ENCODE measurements at places on chromosomes 12 and 14.

GRCh38 chr12:93315907-93316622 is 61.7 kb upstream of the NUDT4 start:
- no peak for DNase-seq

DNA sequence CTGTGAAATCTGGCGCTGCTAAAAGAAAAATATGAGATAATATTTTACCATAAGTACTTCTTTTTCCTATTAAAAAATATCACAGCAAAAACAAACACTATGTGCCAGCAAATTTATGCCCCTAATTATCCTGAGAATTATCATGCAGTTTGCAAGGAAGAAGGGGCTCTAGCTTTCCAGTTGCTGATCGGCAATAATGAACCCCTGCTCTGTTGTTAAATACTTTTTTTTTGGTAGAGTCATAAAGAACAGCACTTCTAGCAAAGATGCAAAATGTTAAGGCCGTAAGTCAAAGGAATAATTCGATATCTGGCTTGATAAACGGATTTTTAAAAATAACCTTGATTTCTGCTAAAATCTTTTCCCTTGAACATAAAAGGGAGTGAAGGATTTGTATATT is 108.9 kb downstream of the PDE3A start:
- DNase-seq, result no peak

GRCh38 chr12:121448771-121449315 is 48.9 kb downstream of the RNF34 start:
- DNase-seq, result no peak

DNA sequence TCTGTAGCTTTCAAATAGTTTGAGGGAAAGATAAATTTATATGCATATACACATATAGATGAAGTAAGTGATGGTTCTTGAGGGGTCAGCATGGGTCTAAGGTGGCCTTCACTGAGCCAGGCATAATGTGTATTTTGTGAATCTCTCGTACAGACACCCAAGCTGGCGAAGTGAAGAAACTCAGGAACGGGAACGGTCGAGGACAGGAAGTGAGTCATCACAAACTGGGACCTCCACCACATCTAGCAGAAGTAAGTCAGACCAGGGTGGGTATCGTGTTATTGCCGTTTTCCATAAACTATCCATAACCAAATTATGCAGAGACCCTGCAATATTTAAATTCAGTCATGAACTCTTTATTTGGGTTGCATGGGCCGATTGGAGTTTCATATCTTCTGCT is 15.4 kb upstream of the TNS2 start:
- DNase-seq, result no peak

DNA sequence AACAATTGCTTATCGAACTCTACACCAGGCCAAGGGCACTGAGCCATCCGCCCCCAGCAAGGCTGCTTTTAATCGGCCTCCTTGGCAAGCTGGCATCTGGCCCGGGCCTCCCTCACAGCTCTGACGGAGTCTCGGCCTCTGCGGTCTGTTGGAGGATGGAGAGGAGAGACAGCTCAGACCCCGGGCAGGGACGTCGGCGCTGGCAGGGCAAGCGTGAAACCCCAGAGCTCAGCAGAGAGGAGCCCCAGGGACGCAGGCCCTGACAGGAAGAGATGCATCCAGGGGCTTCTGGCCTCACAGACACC is 17.5 kb downstream of the CAMKK2 start:
- no peak for DNase-seq

- no peak for DNase-seq
Measured at GRCh38 chr12:127536833-127537428, 730.0 kb upstream of the TMEM132C start.

- DNase-seq, result no peak
Measured at GRCh38 chr12:25269701-25270100, 19.0 kb upstream of the KRAS start.

GRCh38 chr14:59882957-59883356 is 12.4 kb upstream of the RTN1 start:
- no peak for DNase-seq

- no peak for DNase-seq
Measured at GRCh38 chr12:124849382-124849781, 14.3 kb downstream of the SCARB1 start.

DNA sequence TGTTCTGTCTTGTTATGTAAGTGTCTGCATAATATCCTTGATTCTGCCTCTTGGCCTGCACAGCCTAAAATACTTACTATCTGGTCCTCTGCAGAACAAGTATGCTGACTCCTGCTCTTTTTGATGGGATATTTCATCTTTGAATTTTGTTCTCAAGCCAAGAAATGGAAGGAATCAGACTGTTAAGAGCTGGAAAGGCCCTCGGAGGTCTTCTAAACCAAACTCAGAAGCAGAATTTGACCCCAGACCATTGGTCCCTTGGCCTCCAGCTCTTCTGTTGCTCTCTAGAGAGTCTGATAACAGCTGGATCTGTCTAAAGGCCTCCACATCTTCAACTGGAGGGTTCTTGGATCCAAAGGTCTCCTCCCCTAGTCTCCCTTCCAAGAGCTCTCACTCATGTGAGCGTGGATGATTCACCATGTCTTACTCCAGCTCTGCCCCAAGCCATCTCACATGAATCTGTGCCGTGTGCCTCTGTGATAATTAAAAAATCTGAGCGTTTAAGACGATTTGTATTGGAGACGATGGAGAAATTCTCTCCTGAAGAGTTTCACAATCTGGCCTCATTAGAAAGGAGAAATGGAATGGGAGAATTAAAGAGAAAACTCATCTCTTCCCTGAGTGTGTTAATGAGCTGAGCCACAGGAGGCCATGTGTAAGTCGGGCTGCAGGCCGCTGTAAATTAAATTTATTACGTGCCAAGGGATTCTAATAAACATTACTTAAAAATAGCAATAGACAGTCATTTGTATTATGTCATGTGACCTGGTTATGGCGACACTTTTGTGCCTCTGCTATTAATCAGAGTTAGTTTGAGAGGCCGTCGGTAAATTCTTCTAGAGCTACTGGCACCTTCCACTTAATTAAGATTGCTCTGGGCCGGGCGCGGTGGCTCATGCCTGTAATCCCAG is 15.4 kb upstream of the PRIMA1 start:
- DNase-seq, result no peak

DNA sequence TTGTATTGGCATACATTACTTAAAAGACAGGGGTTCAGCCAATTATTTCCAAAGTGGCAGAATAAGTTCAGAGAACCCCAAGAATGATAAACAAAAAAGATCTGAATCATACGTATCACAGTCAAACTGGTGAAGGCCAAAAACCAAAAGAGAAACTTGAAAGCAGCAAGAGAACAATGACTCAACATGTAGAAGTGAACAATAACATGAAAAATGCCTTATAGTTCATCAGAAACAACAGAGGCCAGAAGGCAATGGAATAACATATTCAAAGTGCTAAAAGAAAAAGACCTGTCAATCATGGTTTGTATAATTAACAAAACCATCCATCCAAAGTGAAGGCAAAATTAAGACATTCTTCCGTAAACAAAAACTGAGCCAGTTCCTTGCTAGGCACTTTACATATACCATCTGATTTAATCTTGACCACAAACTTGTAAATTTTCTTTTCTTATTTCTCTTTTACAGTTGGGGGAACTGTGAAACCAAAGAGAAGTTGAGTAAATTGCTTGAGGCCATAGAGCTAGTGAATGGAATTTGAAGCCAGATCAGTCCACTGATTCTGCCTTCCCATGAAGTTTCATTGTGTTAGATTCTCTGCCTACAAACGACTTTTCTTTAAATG is 232.1 kb upstream of the SEL1L start:
- DNase-seq, result no peak

DNA sequence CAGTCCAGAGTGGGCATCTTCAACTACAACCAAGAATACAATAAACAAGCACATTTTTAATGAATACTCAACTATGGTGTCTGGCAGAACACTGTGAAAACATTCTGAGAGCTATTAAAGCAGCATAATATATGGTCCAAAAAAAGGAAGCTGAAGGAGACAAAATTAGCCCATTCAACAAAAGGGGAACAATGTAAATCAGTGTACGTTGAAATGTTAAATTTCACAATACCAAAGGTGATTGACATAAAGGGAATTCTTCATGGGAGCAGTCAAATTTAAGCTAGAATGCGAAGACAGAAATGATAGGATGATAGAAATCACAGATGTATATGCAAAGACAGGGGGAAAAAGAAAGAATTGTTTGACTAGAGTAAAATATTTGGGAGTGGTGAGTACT is 41.3 kb upstream of the SYCP3 start:
- DNase-seq, result no peak

DNA sequence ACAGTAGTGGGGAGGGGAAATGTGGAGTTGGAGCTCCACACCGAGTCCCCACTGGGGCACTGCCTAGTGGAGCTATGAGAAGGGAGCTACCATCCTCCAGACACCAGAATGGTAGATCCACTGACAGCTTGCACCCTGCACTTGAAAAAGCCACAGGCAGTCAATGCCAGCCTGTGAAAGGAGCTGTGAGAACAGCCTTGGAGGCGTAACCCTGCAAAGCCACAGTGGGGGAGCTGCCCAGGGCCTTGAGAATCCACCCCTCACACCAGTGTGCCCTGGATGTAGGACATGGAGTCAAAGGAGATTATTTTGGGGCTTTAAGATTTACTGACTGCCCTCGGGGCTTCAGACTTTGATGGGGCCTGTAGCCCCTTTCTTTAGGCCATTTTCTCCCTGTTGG is 12.5 kb downstream of the CTSG start:
- DNase-seq, result no peak

DNA sequence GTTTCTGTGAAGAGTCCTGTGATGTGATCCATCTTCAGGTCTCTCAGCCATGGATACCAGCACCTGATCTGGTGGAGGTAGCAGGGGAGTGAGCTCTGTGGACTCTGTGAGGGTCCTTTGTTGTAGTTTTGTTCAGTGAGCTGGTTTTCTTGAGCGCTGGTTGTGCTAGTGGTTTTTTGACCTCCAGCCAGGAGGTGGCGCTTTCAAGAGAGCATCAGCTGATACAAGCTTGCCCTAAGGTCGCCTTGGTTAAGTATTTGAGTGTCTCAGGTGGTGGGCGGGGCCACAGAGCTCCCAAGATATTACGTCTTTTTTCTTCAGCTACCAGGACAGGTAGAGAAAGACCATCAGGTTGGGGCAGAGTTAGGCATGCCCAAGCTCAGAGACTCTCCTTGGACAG is 139.7 kb downstream of the TTLL5 start:
- no peak for DNase-seq

DNA sequence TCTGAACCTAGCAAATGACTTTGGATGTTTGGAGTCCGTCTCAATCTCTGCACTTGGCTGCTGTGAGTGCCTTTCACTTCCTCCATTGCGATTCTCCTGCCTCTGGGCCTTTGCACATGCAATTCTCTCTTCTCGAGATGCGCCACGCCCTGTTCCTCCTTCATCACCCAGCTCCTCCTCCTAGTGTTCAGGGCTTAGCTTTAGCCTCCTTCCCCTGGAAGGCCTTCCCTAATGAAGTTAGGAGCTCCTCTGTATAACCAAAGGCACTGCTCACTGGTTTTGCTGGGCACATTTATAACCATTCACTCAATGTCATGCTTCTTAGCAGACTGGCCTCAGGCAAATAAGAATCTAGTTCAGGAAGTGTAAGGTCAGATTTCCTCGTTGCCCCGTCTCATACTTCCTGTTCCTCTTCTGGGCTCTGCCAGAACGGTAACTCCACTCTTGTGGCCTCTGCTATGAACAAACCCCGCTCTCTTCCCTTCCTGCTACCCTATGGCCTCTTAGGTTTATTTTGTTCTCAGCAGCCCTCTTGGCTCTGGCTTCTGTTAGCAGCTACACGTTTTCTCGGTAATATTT is 171.4 kb downstream of the CRADD start:
- no peak for DNase-seq

All from omental fat pad (tissue), 4 donors.